ENCODE measurements at places on chromosomes 2 and 18.

DNA sequence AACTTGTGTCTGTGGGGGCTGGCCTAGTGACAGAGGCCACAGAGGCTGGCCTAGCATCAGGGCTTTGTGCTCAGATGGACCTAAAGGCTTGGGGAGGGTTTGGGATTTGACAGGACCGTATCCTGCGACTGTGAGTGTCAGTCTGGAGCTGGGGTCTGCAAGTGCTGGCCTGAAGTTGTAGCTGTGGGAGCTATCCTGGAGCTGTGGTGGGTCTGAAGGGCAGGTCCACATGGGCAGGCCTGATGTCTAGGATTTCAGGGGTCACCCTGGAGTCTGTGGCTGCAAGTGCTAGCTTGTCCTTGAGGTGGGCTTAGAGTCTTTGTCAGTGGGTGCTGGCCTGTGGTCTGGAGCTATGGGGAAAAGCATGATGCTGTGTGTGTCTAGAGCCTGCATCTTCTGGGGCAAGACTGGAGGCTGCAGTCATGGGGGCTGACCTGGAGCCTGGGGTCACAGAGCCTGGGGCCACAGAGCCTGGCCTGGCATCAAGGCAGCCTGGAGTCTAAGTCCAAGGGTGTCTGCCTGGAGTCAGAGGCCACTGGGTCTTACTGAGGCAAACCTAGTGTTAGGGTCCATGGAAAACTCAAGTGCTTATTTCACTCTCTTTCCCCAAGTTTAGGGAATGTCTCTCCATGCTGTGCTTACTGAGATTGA is 3.6 kb downstream of the REG3A start:
- no peak for DNase-seq

DNA sequence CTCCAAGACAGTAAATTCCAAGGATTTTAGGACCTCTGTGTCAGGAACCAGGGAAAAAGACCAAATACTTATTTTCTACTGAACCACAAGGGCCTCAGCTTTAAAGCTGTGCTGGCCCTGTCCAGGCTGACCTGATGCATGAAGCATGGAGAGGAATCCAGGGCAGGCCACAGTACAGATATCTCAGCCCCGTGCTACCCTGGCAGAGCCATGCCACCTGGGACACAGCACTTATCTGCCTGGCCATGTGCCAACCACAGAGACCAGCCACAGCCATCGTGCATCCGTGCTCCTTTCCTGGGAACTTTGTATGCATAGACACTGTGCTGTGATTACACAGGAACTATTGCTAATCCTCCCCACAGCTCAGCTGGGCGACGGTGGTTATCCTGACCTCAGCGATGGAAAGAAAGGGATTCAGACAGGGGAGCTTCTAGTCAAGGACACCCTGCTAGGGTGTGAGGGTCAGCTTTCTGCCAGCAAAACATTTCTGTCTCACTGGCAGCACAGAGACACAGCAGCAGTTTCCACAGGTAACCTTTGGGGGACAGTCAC is 687.4 kb upstream of the ID2 start:
- DNase-seq: no peak

DNA sequence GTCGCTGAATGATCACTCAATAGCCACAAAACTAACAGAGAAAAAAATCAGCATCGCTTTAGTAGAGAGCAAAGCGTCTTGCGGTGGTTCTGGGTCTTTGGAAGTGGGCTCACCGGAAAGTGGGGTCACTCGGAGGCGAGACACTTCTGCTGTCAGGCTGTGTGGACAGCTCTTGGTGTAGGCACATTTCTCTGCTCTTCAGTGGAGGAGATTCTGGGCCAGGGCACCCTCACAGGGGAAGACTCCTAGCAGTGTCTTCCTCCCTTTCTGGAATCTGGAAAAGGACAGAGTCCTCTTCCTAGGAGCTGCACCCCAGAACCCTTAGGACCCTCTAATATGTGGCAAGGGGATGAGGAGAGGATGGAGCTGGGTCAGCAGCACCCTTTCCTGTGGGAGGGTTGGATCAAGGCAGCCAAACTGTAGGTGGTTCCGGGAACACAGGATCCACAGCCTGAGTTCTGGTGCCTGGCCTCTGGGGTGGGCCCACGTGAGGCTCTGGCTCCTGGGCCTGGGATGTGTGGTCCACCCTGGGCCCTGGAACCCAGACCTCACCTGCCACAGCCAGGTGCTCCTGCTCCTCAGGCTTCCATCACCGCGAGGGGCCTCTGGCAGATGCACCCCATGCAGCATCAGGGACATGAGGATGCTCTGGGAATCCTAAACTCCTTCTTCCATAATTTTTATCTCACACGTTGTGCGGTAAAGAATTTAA is 25.1 kb downstream of the GPR35 start:
- DNase-seq: no peak

DNA sequence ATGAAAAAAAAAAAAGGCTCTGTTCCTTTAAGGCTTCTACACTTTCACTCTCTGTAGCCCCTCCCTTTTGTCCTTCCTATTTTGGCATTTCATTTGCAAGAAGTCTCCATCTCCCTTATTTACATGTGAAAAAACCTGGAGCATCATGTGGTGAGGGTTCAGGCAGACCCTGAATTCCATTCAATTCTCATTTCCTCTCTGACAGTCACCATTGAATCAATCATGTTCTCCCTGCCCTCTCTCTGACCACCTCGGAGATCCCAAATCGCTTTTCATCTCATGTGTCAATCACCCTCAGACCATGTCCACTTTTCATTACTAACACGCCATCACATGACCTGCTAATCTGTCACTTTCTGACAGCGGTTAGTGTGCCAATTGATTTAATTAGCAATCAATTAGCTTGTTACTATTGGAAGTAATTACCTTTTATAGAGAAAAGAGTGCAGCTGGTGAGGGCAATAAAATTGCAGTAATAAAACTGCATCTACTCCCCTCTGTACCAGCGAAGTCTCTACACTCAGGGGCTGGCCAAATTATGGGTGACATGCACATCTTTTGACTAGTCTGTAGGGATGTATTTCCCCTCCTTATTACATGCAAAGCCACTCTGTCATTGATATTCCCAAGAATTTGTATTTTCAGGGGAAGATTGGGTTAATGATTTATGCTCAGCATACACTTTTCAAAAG is 317.4 kb downstream of the EN1 start:
- no peak for DNase-seq

DNA sequence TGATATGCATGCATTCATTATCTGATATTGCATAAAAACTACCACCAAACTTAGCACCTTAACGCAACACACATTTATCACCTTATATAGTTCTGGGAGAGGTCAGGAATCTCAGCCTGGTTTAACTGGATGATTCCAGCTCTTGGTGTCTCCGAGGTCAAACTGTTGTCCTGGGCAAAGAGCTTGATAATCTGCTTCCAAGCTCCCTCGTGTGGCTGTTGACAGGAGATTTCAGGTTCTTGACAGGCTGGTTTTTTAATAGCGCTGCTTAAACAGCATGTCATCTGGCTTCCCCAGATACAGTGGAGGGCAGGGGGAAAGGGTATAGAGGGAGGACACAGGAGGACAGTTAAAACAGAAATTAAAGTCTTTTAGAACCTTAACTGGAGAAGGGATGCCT is 785.0 kb downstream of the CNTNAP5 start:
- no peak for DNase-seq

DNA sequence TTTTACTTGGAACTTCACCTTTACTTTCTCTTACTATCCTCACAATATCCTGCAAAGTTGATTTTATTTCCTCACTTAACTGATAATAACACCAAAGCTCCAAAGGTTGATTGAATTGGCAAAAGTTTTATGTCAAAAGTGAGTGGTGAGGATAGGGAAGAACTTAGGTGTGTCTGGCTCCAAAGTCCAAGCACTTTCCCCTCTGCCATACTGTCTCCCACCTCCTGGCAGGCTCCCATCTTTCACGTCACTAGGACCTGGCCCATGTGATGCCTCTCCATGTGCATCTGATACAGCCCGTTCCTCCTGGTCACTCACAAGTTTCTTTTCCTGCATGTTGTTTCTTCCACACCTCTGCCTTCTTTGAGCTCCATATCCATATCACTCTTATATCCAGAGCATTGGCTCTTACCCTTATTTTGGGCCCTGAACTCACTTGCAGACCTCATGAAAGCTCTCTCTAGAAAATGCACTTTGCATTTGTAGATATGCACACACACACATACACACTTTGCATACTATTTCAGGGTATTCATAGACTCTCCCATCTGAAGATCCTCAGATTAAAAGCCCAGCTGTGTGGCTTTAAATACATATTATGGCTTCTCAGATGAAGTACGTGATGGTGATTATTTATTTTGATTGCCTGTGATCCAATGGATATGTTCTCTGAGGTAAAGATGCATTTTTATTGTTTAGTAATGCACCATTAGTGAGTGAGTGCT is 12.3 kb downstream of the MEP1B start:
- no peak for DNase-seq

GRCh38 chr2:168009900-168010299 is 237.5 kb downstream of the STK39 start:
- DNase-seq: no peak

Data from amniotic stem cell (primary cell).